ENCODE measurements at places on chromosomes 2 and 18.

DNA sequence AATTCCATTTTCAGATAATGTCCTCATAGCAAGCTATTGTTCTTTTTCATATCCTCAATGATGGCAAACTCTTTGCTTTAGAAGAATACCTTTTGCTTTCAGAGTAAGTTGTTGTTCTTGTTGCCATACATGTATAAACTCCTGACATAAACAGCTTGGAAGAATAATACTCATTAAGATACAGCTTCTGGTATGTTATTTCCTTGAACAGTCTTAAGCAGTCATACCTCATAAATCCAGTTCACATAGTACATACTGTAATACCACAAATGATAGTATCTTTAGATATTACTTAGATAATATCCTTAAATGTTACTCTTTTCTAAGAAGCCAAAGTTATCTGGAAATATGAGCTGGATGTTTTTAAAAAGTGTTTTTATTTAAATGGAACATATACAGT lies 23.2 kb downstream of the METTL8 start:
- DNase-seq, result no peak

GRCh38 chr18:59380706-59381105 lies 21.6 kb upstream of the LMAN1 start:
- no peak for DNase-seq

DNA sequence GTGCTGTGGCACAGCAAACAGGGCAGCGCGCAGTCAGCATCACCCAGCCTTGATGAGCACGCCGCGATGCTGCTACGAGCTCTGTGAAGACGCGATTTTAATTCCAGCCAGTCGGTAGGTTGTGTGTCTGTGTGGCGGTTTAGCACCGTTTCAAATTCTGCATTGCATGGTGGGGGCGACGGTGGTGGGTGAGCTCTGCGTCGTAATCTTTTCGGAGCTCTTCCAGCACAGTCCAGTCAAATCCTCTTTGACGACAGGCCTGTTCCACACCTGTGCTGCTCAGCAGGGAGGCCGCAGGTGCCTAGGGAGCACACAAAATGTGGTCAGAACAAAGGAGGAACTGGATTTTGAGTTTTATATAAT lies 8.6 kb downstream of the ALLC start:
- DNase-seq, result no peak

DNA sequence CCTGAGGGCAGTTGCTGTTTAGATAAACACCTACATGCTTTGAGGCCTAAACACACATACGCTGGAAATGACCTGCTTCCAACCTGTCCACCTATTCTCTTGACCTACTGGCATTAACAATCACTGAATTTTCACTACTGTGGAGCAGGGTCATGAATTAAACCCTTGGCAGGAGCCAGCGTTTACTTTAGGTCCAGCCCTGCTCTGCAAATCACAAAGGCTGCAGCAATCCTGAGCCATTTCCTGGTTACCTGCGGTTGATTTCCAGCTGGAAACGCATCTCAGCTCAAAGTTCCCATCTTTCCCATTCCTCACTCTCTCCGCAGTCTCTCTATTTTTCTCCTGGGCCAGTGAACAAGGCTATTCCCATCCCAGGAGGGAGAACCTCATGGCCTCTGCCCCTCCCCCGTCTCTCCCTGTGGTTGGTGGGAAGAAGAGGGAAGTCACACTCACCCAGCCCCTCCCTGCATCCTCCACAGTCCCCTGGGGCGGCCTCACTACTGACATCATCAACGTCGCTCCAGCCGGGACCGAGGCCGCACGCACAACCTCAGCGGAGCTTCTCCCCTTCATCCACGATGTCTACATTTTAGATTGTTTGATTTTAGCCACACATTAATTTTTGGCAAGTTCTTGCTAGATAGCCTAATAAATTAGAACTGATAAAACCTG lies 84.5 kb upstream of the SNTG2 start:
- no peak for DNase-seq

GRCh38 chr2:234676109-234676782 lies 179.4 kb upstream of the ARL4C start:
- DNase-seq, result no peak

GRCh38 chr2:161166538-161167409 lies 6.5 kb downstream of the TANK start:
- peak; percentile 64 for DNase-seq

GRCh38 chr18:3172097-3172496 lies 47.7 kb downstream of the MYOM1 start:
- DNase-seq, result no peak

- DNase-seq, result no peak
These were observed 49.1 kb upstream of the CTDP1 start for GRCh38 chr18:79630281-79631095.

GRCh38 chr2:229330952-229331351 lies 59.9 kb upstream of the PID1 start:
- DNase-seq, result no peak
